Motor neuron (in vitro differentiated cells): ENCODE measurements at places on chromosomes 6 and 20. TPM values are rescaled to one million over a fixed set of nuclear protein-coding genes. Genes with fewer than 3 reads are reported as not detected.

EMILIN3 gene
- total RNA-seq = 0.71 and 1.3 TPM in 2 replicates

DNA sequence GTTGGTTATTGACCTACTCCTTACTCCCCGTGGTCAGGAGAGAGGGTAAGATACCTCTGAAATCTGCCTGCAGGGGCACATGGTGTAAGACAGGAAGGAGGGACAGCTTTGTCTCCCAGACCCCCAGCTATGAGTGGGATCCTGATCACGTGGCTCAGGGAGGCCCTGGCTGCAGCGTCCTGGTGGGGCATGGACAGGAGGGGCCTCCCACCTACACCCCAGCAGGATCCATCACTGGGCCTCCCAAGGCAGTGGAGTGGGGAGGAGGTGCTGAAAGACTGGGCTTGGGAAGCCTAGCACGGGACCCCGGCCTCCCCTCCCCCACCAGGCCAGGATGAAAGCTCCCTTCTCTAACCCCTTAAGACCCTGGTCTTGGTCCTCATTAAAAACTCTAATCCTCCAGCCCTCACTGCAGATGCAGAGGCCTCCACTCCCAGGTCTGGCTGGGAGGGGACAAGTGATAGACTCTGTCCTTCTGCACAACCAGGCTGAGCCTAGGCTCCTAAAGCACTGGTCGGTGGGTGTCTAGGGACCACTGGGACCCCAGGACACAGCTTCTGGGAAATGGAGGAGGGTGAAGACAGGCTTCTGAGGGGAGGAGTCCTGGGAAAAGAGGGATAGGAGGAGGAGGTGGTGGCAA, 29.6 kb upstream of the VEGFA start:
- no peak for ATAC-seq

GRCh38 chr6:40436685-40437604, 150.2 kb downstream of the LRFN2 start:
- peak; percentile 95 for ATAC-seq

GRCh38 chr6:31651602-31652191, 764 bp downstream of the BAG6 start:
- peak; percentile 80 for ATAC-seq

- peak; percentile 37 for ATAC-seq
These were observed 1.6 kb downstream of the TOX2 start for GRCh38 chr20:43916073-43916880.

TCEA2 gene
- 37.0 and 40.1 TPM in 2 replicates for total RNA-seq

GRCh38 chr6:5478380-5478779, 217.1 kb downstream of the FARS2 start:
- no peak for ATAC-seq

EDN3 gene
- 0.13 and 1.4 TPM in 2 replicates for total RNA-seq

HLA-DRB5 gene
- not detected in 2 replicates for total RNA-seq
